ENCODE measurements at places on chromosomes 2 and 18. TPM values are rescaled to one million over a fixed set of nuclear protein-coding genes. Genes with fewer than 3 reads are reported as not detected.

The ABCG5 gene
- not detected for total RNA-seq

The LDLRAD4 gene
- 5.5 TPM for total RNA-seq

The FBXO36 gene
- 5.0 TPM for total RNA-seq

The DSG4 gene
- not detected for total RNA-seq

The MAIP1 gene
- 31.0 TPM for total RNA-seq

DNA sequence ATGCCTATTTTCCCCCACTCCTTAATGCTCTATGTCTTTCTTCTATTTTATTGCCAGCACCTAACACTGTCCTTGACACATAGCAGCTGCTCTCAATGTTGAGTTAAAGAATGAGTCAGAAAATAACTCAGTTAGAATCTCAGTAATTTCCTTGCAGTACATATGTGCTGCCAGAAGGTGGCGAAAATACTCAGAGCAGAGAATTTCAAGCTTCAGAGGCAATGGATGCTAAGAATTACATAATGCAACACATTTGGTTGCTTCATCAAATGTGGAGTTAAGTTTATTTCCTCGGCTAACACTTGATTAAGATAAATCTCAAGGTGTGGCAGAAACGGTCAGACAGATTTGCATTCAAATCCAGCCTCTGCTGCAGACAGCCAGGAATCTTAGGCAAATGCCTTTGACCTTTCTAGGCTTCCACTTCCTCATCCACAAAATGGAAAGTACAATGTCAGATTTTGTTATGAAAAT is 105.6 kb downstream of the VSNL1 start:
- peak; percentile 83 for DNase-seq

- DNase-seq: no peak
Measured at GRCh38 chr2:24517247-24517646, 26.2 kb downstream of the NCOA1 start.

GRCh38 chr2:229715895-229716507 is 1.6 kb upstream of the DNER start:
- DNase-seq: peak; percentile 67

DNA sequence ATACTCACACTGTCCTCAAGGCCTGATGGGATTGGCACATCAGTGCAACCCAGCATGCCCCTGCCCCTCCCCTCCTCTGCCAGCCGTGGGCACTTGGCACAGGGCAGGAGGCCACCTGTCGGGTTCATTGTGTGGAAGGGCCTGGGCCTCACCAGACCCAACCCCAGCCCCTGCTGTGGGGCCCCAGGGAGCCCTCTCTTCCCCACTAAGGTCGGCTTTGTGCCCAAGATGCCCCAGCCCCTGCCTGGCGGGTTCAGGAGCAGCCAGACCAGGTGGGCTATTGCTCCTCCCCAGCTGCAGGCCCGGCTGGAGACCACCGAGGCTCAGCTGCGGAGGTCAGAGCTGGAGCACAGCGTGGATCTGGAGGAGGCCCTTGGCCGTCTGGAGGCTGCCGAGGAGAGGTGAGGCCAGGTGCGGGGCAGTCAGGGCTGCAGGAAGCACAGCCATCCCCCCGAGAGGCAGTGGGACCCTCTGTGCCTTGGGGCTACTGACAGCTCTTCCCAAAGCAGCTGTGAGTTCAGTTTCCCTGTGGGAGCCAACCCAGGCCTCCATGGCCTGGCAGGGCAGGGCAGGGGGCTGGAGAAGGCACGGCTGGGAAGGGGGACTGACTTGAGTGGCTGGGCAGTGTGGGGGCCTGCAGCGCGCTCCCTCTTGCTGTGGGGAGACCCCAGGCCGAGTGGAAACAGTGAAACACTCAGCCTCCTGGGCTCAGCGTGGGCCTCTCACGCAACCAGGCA is 16.3 kb downstream of the CROCC2 start:
- DNase-seq: no peak

GRCh38 chr2:102792568-102793208 is 30.9 kb downstream of the TMEM182 start:
- DNase-seq: no peak

DNA sequence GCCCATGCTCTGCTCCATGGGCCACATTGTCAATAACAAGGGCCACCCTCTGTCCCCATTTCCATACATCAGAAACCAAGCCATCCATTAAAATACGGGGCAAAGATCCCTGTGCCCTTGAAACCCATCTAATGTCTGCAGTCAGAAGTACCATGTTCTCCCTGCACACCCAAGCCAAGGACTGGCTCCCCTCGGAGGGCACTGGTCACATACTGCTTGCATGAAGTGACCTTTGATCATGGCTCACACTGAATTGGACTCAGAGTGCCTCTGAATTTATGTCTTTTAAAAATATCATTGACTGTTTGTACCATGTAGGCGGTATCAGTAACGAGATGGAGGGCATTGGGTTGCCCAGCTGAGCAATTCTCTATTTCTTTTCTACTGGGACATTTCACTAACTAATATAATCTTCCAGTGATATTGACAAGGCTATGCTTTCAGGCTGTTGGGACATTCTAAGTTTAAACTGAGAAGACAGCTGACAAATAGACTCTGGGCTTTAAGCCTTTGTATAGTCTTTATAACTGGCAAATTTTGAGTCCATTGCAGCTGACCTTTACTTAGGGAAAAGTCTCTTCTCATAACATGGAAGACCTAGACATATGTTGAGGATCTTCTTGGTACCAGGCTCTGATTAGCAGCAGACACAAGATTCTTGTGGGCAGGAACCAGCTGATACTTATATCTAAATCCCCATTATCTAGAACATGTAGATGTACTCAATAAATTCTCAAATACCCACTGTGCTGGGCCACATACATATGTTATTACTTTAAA is 214.3 kb downstream of the MYCN start:
- no peak for DNase-seq

DNA sequence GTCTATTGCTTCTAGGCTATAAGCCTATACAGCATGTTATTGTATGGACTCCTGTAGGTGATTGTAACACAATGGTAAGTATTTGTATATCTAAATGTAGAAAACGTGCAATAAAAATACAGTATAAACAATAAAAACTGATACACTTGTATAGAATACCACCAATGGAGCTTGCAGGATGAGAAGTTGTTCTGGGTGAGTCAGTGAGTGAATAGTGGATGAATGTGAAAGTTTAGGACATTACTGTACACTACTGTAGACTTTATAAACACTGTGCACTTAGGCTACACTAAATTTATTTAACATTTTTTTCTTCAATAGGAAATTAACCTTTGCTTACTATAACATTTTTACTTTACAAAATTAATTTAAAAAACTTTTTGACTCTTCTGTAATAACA is 679.2 kb upstream of the ZNF804A start:
- no peak for DNase-seq

DNA sequence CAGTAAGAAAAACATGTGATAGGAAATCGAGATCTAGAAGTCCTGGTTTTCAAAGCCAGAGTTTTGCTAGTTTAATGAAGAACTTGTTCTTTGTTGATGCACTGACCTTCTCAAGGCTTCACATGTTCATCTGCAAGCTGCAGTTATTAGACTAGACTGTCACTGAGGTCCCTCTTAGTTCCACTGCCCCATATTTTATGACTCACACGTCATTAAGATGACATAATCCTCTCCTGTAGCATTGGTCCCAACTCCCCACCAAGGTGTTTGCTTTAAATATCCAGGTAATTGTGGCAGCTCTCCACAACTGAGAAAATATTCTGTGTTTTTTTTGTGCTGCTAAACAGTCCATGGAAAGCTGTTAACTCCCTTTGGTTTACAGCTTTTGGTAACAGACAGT is 149.7 kb downstream of the MREG start:
- DNase-seq: no peak

Measured in A673 (cell line).